ENCODE measurements at places on chromosomes 6 and 20.

- no peak for DNase-seq
Observed at GRCh38 chr6:125765944-125766343, 16.5 kb downstream of the HEY2 start.

DNA sequence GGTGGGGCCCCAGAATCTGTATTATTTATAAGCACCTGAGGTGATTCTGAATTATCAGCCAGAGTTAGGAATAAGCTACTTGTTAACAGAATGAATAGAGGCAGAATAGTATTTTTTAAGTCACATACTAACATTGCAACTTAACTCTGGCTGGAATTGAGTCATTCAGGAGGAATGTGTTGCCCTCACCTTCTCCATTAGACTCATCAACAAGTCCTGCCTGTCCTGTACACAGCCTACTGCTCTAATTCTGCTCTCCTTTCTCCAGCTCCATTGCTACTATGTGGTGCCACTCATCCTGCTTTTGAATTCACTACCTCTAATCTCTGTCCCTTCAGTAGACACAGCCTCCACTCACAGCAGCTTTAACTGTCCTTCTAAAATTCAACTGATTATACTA is 669.4 kb downstream of the DHX35 start:
- DNase-seq: no peak

GRCh38 chr6:16821834-16822264 is 60.6 kb upstream of the ATXN1 start:
- DNase-seq: no peak

GRCh38 chr6:6091608-6092002 is 84.9 kb upstream of the NRN1 start:
- DNase-seq: no peak

DNA sequence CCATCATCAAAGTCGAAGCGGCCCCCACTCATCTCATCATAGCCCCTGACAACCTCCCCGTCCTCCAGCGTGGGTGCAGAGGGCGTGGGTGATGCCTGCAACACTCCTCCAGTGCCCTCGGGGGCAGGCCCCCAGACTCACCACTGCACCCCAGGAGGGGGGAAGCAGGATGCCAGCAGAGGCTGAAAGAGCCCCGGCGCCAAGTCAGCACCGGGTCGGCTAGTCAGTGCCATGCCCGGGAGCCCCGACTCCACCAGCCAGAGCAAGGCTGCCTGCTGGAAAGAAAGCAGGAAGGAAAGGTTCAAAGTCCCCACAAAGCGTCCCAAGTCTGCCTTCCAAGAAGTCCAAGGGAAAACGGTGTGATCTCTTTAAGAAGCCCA is 324 bp downstream of the JPH2 start:
- DNase-seq: no peak

- DNase-seq: no peak
Observed at GRCh38 chr20:53708129-53708968, 114.7 kb upstream of the ZNF217 start.

GRCh38 chr20:8530022-8530421 is 398.0 kb downstream of the PLCB1 start:
- DNase-seq: no peak

GRCh38 chr6:43893073-43893472 is 123.1 kb downstream of the VEGFA start:
- no peak for DNase-seq

GRCh38 chr20:9807136-9807535 is 31.7 kb downstream of the PAK5 start:
- DNase-seq: no peak

DNA sequence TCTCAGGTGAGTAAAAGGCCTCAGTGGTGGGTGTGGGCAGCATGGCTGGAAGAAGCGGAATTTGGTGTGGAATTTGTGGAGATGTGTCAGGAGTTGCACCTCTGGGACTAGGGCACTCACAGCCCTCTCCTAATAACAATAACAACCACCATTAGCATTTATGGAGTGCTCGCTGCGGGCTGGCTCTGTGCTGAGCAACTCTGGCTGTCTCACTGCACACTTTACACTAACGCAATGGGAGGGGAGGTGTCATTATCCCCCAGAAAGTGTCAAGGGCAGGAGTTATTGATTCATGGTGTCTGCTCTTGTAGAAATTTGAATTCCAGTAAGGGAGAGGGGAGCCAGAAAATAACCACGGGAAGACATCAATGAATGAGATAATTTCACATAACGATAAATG is 22.7 kb upstream of the SCRT2 start:
- no peak for DNase-seq

GRCh38 chr6:87115402-87116135 is 20.7 kb upstream of the CGA start:
- no peak for DNase-seq

Measured in NCI-H1436 treated with DMSO at 0.1 percent for 48 hours (cell line).